Stimulated activated CD4-positive, alpha-beta T cell treated with anti-CD3 and anti-CD28 coated beads, Interleukin-2, amount 100 ng/mL, for 24 hours (primary cell): ENCODE measurements at places on chromosomes 4 and X.

- no peak for DNase-seq
Observed at GRCh38 chr4:69322055-69322454, 41.8 kb downstream of the UGT2B28 start.

- no peak for DNase-seq
Observed at GRCh38 chr4:100657187-100657586, 139.4 kb upstream of the EMCN start.

GRCh38 chr4:187183346-187183745 lies 459.7 kb upstream of the FAT1 start:
- DNase-seq, result no peak

GRCh38 chrX:40326186-40326965 lies 228.6 kb upstream of the BCOR start:
- no peak for DNase-seq

- no peak for DNase-seq
Observed at GRCh38 chr4:53161051-53161786, 204.6 kb downstream of the SCFD2 start.

DNA sequence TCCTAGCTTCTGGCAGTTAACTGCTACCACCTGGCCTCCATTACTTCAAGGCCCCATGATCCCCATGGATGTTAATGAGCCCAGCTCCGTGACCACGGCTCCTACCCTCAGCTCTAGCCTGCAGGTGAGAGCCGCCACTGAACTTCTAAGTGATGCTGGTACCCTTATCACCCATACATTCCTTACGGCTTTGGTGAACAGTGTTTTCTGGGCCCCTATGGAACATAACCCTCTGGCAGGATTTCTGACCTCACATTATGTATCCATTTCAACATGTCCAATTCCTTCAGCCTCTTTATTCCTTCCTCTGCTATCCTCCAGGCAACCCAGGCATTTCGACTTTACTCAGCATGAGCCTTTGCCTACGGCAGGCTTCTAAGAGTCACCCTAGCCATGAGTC lies 24.6 kb downstream of the PAGE4 start:
- DNase-seq, result no peak

DNA sequence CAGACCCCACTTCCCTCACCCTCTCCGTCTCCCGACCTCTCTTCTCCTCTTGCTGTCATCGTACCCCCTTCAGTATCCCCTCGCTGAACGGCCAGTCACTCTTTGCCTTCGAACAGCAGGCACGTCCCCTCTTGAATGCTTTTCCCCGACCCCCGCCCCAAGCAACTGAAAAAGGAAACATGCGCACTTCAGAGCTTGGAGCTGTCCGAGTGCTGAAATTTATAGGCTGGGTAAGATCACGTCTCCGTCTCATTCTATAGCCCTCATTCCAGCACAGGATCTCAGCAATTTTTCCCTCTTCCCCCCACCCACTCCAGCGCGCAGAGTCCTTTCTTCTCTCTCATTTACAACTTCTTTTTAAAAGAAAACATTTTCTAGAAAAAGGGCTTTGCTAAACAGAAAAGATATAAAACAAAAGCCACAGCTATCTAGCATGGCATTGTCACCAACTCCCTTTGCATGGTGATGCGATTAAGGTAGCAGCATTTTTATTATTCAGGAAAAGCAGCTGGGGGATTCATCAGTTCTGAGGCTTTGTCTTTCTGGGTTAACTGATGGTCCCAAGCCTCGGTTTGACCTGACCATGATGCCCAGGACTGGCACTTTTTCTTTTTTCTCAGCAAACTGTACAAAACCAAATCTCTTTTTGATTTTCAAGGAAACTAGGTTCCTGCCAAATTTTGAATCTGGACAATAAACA lies at the start of gene GLRA2:
TSS of gene GLRA2 (plus strand) at position 247 of the 700 bp plus-strand sequence. CDS start 522 bp downstream, outside the sequence.
- DNase-seq, result no peak

DNA sequence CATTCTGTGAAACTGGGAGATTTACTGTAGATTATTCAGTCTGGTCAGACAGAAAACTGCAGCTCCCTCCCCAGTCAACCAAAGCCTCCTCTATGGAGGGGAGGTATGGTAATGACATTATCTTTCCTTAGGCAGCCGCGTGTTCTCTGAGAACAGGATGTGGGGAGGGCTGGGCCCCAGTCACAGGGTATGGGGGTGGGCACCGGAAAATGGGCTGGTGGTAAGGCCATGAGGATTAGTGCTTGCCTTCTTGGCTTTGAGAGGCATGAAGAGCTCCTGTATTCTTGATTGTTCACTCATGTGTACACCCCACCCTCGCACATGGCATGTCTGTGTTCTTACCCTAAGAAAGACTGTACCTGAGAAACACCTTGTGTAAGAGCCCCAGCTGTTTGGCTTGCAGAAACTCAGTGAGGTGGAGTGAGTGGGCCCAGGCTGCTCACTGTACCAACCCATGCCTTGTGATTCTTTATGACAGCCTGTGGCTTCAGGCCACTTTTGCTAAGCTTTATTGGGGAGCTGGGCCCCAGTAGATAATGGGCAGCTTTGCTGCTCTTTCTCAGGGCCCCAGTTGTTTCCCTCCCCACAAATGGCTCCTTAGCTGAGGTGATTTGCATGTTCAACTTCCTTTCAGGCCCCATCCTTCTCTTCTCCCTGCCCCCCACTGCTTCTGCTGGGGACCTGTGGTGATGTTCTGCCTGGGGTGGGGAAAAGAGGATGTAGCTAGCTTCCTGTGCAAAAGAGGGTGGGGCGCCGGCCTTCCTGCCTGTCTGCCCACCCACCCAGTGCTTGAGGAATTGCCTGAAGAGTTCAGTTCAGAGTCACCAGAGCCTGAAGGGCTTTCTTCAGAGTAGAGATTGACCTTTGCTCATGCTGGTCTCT lies 30.7 kb downstream of the MSN start:
- DNase-seq, result peak; percentile 72

- no peak for DNase-seq
Observed at GRCh38 chr4:169400832-169401231, 130.1 kb upstream of the SH3RF1 start.

DNA sequence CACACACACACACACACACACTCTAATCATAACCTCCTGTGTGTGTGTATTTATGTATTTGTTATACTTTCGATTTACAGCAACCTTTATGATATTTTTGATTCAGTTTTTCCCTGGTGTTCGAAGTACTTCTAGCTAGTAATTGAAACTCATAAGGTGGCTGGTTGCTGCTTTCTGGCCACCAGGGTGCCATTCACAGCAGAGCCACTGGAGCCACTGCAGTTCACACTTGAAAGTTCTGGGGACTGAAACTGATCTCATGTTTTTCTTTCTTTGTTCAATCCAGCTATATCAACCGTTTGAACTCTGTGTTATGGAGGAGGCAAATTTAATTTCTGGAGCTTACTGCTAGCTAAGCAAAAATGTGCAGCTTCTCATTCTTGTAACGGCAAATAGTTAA lies 419.4 kb downstream of the ADGRL3 start:
- no peak for DNase-seq

GRCh38 chr4:106583567-106583966 lies 215.0 kb upstream of the GIMD1 start:
- no peak for DNase-seq

GRCh38 chr4:90124276-90124675 lies 2.9 kb upstream of the CCSER1 start:
- no peak for DNase-seq
